ENCODE measurements at places on chromosomes 12 and 14.

GRCh38 chr12:64450711-64451486 is 1.0 kb upstream of the TBK1 start:
- DNase-seq, result no peak

- no peak for DNase-seq
These were observed 41.4 kb downstream of the CLIP1 start for GRCh38 chr12:122381021-122381420.

- peak; percentile 72 for DNase-seq
These were observed 798.8 kb downstream of the SLC16A7 start for GRCh38 chr12:60394665-60395064.

DNA sequence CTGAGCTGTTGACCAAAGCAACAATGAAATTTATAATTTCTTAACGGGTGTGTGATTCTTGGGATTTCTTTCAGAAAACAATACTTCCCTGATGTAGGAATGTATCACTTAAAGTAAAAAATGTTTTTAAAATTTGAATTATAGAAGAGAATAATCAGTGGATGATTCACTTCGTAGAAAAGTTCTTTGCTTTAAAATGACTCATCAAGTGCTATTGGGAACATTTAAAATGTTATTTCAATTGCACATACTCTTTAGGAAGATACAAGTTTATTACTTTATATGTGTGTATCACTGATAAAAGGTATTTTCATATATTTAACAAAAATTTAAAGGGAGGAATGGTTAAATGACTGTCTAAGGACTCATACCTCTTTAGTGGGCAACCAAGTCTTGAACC is 155.3 kb downstream of the PDE3A start:
- DNase-seq, result no peak

- no peak for DNase-seq
These were observed 196.9 kb downstream of the BCL11B start for GRCh38 chr14:99075061-99075460.

DNA sequence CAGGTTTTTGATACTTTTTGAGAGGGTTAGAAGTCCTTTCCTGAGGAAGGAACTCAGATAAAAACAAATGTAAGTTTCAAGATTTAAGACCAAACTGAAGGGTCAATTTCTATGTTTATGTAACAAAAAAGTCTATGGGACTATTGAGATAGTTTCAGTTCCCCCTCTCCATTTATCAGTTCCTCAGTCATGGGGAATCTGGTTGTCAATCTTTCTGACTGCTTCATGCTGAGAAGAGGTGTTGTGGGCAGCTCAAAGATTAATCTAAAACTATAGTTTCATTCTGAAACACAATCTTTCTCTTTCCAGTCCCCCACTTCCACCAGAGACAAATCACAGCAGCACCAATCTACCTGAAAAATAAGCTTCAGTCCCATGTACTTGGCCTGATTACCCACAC is 93.7 kb downstream of the KCNMB4 start:
- no peak for DNase-seq

- no peak for DNase-seq
These were observed 19.6 kb downstream of the OR4N2 start for GRCh38 chr14:19823178-19823577.

GRCh38 chr12:54286042-54287030 is 5.8 kb downstream of the HNRNPA1 start:
- no peak for DNase-seq

DNA sequence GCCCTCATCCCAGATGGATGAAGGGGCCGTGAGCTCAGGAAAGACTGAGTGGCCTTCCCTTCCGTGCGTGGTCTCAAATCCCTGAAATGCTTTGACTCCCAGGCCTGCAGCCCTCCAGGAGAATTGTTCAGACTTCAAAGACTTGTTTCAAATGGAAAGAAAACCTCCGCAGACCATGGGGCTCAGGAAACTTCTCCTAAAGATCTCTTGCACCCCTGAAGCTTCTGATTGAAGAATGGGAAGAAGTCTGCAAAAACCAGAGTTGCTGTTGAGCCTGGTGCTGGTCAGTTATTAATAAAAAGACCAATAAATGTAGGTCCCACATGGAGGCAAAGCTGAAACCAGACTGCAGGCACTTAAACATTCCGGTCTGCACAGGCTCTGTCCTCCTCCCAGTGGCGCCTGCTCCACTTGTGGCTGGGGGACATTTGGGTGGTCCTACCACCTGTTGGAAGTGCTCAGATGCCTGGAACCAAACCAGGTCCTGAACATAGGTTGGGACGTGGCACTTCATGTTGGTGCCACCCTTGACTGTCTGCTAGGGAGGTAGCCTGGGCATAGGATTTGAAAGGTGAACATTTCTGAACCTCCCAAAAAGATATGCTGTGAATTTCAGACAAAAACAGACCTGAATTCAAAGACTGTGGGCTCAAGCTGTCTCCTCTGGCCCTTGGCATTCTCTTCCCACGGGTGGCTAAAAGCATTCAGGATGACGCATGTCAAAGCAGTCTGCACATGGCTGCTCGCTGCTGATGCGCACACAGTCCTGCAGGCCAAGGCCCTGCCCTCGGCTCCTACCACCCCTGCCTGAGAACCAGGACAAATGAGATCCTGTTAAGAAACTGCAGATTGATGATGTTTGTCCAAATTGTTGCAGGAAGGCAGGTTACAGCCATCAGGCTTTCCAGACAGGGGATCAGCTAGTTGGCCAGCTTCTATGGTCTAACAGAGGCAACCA is 36.2 kb upstream of the MEG3 start:
- no peak for DNase-seq

- DNase-seq, result no peak
These were observed 68.1 kb downstream of the NCOR2 start for GRCh38 chr12:124499190-124499753.

GRCh38 chr12:47975036-47975620 is 11.7 kb downstream of the TMEM106C start:
- DNase-seq, result no peak
